ENCODE measurements at places on chromosomes 6 and 20. TPM values are rescaled to one million over a fixed set of nuclear protein-coding genes. Genes with fewer than 3 reads are reported as not detected.

DNA sequence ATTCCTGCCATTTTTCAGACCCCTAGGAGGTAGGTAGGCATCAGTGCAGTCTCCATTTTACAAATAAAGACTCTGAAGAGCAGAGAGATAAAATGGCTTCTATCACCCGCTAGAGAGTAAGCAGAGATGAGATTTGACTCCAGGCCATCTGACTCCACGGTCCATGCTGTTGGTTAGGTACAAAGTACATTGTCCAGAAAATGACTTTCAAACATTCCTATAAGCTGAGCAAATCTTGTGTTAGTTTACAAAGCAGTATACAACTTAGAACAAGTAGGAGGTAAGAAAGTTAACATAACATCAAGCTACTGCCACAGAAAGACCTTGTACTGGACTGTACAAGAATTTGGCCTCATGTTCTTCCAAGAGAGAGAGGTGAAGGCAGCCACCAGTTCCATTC lies 14.9 kb downstream of the BTN1A1 start:
- no peak for DNase-seq

DNA sequence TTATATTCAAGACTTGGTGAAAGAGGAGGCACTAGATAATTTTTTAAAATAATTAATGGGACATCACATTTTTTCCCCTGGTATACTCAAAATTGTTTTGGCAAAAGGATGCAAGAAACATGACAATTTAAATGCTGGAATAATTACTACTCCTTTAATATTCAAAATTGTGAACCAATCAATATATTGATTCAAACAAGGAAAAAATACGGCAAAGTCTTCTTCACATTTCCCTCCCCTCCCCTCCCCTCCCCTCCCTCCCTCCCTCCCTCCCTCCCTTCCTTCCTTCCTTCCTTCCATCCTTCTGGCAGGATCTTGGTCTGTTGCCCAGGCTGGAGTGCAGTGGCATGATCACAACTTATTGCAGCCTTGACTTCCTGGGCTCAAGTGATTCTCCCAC lies 4.1 kb downstream of the SLC35F1 start:
- no peak for DNase-seq

DNA sequence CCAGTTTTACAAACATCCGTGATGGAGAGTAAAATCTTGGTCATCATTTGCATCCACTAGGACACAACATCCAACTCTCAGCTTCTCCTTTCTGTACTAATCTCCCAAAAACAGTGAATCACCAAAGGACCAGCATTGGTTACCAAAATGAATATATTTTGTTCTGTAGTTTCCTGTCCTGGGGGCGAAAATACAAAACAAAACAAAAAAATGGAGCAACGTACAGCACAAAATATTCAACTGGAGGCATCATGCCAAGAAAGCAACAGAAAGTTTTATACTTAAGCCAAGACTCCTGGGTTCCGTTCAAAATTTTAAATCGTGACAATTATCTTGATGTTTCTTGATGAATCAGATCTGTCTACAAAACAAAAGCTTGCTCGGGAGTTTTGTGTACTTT lies 126.6 kb upstream of the CCDC28A start:
- DNase-seq = no peak

- no peak for DNase-seq
These were observed 7.2 kb upstream of the NELFCD start for GRCh38 chr20:58973866-58974265.

GRCh38 chr6:130018744-130019325 lies 454 bp downstream of the L3MBTL3 start:
- DNase-seq = no peak

DNA sequence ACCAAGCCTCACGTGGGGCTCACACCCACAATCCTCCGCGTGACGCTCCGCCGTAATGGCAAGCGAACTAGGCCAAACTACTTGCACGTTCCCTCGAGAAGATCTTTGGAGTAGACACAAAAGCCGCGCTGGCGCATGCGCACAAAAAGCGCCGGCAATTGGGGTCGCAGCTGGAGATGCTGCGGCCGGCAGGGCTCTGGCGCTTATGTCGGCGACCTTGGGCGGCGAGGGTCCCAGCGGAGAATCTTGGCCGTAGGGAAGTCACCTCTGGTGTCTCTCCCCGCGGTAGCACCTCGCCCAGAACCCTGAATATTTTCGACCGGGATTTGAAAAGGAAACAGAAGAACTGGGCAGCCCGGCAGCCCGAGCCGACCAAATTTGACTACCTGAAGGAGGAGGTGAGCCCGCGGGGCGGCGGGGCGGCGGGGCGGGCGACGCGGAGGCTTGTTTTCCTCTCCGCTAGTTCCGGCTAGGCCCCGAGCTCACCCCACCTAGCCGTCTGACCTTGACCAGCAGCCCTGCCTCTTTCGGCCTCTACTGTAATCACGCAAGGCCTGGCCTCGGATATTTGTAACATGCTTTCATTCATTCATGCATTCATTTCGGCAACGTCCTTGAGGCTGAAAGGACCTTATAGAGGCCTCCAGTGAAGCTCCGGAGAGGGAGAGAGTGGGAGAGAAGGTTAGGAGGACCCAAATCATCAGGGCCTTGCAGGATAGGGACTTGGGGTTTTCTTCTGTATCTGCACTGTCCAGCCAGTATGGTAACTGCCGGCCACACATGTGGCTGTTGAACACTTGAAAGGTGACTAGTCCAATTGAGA lies at the start of the genes ESF1 and NDUFAF5:
Gene ESF1 (minus strand): TSS at position 27 of the 823 bp plus-strand sequence. CDS start 1,779 bp downstream, outside the sequence.
Gene NDUFAF5 (plus strand): TSS at position 136 of the 823 bp plus-strand sequence. CDS start 41 bp downstream, at position 177.
- DNase-seq = peak; percentile 96

DNA sequence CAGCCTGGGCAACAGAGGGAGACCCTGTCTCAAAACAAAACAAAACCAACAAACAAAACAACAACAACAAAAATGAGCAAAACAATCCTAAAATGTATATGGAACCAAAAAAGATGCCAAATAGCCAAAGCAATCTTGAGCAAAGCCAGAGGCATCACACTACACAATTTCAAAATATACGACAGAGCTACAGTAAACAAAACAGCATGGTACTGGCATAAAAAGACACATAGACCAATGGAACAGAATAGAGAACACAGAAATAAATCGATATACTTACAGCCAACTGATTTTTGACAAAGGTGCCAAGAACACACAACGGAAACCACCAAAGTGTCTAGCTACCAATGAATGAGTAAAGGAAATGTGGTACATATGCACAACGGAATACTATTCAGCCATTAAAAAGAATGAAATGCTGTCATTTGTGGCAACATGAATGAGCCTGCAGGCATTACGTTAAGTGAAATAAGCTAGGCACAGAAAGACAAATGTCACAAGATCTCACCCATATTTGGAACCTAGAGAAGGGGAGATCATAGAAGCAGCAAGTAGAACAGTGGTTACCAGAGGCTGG lies 16.4 kb downstream of the PXDC1 start:
- no peak for DNase-seq

The SOX12 gene
- 11.0 TPM for total RNA-seq

The SIGLEC1 gene
- total RNA-seq = not detected

The CDK5RAP1 gene
- total RNA-seq = 34.9 TPM

The ATP6V1G2 gene
- total RNA-seq = 0.23 TPM
